ENCODE measurements at places on chromosomes 12 and 14.

GRCh38 chr14:54350203-54350602 lies 46.6 kb upstream of the CDKN3 start:
- no peak for DNase-seq

GRCh38 chr14:80850197-80850814 lies 91.2 kb downstream of the CEP128 start:
- DNase-seq, result no peak

DNA sequence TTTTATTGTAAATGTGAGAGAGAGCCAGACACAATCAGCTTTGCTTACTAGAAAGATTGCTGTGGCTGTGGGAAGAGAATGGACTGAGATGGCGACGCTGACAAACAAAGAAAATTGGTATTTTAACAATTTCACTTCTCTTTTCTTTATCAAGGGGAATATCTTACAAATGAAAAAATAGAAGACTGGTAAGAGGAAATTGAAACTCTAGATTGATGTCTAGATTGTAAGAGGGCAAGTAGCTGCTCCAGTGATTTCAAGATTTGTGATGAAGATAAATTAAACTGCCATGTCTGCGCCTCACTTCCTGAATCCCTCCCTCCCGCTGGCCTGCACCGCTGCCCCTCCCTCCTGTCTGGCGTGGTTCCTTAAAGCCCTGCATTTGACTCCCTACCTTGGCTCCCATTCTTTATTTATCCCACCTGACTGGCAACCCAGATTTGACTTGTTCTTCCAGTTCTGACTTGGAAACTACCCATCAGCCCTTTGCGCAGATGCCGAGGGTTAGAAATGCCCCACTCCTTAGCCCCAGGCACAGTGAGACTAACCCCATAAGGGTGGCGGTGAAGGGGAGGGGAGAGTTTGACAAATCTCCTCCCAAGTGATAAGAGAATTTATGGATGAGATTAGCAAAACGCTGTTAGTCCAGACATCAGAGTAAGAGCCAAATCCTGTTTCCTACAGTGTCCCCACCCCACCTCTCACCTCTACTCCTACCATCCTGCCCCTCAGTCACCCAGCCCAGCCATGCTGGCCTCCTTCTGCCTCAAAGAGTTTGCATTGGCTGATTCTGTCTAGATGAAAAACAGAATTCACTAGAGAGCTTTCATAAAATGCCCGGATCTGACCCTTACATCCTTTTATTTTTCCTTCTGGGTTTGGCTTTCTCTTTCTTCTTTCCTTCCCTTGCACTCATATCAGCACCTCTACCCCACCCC lies 125.3 kb upstream of the ATF7IP start:
- DNase-seq, result no peak

GRCh38 chr12:13154027-13154538 lies 42.4 kb upstream of the EMP1 start:
- no peak for DNase-seq

Measured in GM12891 (cell line).